ENCODE measurements at places on chromosomes 4 and X.

DNA sequence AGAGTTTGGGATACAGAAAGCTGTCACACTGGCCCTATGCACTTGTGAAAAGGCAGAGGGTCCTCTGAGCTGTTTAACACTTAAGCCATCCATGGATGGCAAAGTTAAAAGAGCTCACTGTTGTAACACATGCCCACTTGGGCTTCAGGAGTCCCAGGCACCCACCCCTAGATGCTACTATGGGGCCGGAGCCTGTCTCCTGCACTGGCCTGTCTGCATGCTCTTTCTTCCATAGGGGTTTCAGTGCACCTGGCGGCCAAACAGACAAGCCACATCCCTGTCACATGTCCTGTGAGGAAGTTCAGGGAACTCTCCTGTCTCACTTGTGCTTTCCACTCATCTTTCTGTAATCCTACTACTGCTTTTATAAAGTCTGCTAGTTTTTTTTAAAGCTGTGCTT is 2586.0 kb downstream of the PCDH7 start:
- no peak for DNase-seq

GRCh38 chr4:7120341-7120740 is 52.5 kb upstream of the GRPEL1 start:
- DNase-seq = no peak

GRCh38 chrX:138889149-138889548 is 177.6 kb upstream of the FGF13 start:
- no peak for DNase-seq

GRCh38 chrX:11965436-11965835 is 172.8 kb upstream of the FRMPD4 start:
- DNase-seq = no peak

DNA sequence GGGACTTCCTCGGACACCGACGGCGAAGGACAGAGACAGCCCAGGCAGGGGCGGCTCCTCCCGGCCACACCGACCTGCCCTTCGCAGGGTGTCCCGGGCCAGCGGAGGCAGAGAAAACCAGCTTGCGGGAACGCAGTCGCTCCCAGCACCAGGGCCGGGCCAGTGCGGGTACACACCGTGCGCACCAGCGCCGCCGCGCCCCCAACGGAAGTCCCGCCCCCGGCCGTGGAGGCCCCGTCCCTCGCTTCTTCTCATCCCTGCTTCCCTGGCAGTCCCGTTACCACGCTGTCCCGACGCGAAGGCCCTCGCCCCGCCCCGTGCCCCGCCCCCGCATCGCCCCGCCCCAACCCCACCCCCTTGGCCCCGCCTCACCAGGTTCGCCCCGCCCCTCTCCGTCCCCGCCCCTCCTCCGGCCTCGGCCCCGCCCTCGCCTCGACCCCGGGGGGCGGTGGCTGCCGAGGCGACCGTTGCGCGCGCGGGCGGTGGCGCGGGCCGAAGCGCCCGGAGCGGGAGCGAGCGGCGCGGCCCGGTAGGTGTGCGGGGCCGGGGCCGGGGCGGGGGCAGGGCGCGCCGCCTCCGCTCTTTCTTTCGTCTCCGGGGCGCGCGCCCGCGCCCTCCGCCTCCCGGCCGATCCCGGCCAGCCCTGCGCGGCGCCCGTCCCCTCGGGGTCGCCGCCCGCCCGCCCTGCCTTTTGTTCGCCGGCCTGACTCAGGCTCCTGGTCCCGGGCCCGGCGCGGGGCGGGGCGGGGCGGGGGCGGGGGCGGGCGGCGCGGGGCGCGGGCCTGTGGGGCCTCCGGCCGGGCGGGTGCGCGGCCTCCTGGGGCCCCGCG is at the start of gene RGS12:
Gene RGS12 (plus strand): TSS at position 451 of the 830 bp plus-strand sequence. CDS start 23,150 bp downstream, outside the sequence.
- DNase-seq = peak; percentile 99

DNA sequence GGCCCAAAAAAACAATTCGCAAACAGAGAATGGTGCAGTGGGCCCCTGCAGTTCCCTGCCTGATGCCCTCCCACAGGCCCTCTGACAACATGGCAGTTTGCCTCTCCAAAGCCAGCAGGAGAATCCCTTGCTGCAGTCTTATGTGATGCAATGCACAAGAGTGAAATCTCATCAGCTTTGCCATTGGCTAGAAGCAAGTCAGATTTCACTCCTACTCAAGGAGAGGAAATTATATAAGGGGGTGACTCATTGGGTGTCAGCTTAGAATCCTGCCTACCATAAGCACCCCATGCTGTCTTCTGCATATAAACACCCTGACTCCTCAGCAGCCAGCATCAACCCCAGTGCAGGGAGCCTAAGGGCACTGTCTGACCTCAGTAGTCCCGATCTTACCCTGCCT is 157.3 kb upstream of the LDB2 start:
- no peak for DNase-seq

DNA sequence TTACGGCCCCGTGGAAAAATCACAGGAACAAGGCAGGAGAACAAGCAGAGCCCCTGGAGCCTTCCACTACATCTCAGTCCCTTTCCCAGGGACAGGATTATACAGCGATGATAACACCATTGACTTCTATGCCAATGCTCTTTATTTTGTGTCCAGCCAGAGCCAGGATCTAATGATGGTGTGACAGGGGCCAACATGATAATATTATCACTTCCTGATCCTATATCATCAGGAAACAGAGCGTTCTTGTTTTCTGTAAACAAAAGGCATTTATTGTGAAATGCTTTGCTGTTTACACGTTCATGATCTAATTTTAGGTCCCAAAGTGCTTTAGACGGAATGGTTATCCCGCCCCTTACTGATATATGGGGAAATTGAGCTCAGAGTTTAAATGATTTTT is 12.8 kb downstream of the TMPRSS11E start:
- no peak for DNase-seq

GRCh38 chr4:74414149-74414809 is 30.7 kb upstream of the AREG start:
- no peak for DNase-seq

- DNase-seq = no peak
These were observed 1197.4 kb upstream of the ADGRL3 start for GRCh38 chr4:60002603-60003337.

- DNase-seq = no peak
These were observed 929.1 kb downstream of the STIM2 start for GRCh38 chr4:27789773-27790172.

- DNase-seq = no peak
These were observed 192.7 kb downstream of the ANAPC10 start for GRCh38 chr4:144905286-144905685.

GRCh38 chr4:83124111-83124780 is 9.7 kb upstream of the PLAC8 start:
- no peak for DNase-seq

GRCh38 chr4:100983426-100983825 is 363.9 kb downstream of the PPP3CA start:
- DNase-seq = no peak

DNA sequence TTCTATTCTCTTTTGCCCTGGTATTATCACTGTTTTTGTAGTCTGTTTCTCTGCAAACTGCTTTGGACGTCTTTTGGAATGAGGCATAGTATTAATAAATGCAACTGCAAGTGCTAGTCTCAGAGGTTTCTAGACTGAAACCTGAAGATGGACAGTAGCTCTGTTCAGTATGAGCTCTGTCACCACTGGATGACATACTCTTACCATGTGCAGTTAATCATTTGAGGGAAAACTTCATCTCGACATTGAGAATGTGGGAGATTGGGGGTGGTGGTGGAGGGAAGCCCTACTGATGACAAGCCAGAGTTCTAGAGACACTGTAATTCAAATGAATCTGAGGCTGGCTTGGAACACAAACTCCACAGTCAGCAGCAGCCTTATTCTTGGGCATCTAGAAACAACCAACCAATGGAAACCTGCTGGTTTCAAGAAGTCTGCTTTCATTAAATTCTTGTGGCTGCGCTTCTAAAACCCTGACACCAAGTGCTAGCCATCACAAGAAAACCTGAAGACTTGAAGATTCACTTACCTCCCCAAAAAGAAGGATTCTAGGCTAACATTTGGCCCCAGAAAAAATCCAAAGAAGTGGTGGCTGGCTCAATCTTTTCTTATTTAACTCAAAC is 161.7 kb downstream of the RASL11B start:
- no peak for DNase-seq

- DNase-seq = peak; percentile 18
These were observed 8.7 kb downstream of the GUCY2F start for GRCh38 chrX:109472939-109473735.

- DNase-seq = no peak
These were observed 231.4 kb downstream of the QDPR start for GRCh38 chr4:17280261-17281018.

- no peak for DNase-seq
These were observed 18.6 kb upstream of the SEPSECS start for GRCh38 chr4:25178838-25179261.

DNA sequence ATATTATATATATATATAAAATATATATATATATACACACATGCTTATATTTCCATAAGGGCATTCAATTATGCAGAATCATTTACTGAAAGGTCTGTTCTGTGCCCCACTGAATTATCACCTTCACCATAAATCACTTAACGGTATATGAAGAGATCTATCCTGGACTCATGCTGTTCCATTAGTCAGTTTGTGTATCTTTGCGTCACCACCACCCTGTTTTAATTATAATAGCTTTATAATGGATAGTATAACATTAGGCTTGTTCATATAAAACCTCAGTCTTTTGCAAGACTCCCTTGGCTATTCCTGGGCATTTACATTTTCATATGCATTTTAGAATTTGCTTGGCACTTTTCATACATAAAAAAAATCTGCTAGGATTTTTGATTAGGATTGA is 19.1 kb downstream of the WDR17 start:
- no peak for DNase-seq

DNA sequence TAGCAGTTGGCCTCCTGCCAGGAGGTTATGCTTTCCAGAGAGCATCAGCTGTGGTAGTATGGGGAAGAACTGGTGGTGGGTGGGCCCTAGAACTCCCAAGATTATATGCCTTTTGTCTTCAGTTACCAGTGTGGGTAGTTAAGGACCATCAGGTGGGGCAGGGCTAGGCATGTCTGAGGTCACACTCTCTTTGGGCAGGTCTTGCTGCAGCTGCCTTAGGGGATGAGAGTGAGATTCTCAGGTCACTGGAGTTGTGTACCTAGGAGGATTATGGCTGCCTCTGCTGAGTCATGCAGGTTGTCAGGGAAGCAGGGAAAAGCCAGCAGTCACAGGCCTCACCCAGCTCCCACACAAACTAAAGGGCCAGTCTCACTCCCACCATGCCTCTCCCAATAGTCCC is 172.9 kb upstream of the GYPA start:
- DNase-seq = no peak

DNA sequence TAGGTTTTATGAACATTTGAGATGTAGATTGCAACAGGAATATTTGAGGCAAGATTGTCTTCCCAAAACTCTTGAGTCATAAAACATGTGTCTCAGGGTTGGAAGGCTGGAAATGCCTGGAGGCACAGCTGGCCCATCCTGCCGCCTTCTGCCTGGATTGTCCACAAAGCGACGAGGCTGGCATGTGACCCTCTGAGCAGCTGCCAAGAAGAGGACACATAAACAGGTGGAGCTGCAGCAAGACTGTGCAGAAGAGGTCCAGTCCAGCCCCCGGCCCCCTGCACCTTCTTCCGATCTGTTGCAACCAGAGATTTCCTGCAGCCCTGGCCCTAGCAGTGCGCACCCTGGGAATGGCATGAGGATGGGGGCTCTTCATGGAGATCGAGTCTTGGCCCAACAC is 101.9 kb upstream of the BCOR start:
- DNase-seq = no peak

DNA sequence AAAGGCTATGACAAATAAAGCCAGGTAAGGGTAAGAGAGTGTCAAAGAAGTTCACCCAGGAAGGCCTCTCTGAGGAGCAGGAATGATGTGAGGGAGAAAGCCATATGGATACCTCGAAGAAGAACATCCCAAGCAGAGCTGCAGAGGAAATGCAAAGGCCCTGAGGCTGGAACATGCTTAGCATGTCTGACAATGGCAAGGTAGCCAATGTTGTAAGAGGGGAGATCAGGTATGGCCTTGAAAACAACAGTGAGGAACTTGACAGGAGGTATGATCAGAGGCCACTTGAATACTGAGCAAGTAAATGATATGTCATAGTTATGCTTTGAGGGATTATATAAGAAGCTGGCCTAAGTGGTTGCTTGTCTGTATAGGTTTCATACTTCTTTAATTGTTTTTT is 3.8 kb downstream of the SCFD2 start:
- DNase-seq = no peak

- no peak for DNase-seq
These were observed 3.5 kb upstream of the BEX3 start for GRCh38 chrX:103372886-103373285.

GRCh38 chrX:78075787-78076389 is 28.2 kb upstream of the PGK1 start:
- DNase-seq = no peak

- no peak for DNase-seq
These were observed 595.7 kb upstream of the EPHA5 start for GRCh38 chr4:66266035-66266434.

DNA sequence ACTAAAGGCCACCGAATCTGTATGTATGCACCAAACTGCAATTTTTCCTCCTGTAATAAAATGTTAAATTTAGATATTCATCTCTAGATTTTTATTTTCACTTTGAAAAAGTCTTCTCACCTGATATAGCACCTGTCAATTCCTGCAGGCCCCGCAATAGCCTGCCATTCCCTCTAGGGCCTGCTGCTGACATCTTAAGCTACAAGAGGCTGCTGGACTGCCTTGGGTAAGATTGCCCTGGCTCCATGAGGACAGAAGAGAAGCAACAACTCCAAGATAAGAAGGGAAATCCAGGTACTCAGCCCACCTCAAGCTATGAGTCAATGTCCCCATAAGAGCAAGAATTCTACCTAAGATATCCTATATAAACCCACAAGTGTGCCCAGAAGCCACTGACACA is 230.2 kb upstream of the AGTR2 start:
- no peak for DNase-seq

GRCh38 chrX:18875256-18875878 is 108.5 kb downstream of the PHKA2 start:
- DNase-seq = no peak

DNA sequence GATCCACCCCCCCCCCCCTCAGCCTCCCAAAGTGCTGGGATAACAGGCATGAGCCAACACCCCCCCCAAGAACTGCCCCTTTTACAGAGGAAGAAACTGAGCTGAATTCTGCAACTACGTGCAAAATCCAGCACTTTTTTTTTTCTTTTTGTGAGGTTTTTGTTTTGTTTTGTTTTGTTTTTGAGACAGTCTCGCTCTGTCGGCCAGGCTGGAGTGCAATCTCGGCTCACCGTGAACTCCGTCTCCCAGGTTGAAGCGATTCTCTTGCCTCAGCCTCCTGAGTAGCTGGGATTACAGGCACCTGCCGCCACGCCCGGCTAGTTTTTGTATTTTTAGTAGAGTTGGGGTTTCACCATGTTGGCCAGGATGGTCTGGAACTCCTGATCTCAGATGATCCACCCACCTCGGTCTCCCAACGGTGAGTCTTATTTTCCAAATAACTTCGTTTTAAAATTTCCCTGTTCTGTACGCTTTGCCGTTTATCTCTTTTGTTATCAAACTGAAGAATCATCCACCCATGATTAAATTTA is 4.9 kb downstream of the CRLF2 start:
- DNase-seq = no peak

Measured in D341Med (cell line).